HuH-7 (cell line): ENCODE measurements at places on chromosomes 6 and 20.
A peak's percentile ranks its signal among the peaks of the same experiment; 100 is the strongest.

GRCh38 chr6:150324044-150324443 lies 44.8 kb upstream of the IYD start:
- no peak for DNase-seq

- DNase-seq, result no peak
These were observed 14.4 kb upstream of the FAM217A start for GRCh38 chr6:4093288-4093687.

- no peak for DNase-seq
These were observed 9.1 kb upstream of the EFCAB8 start for GRCh38 chr20:32849577-32849976.

DNA sequence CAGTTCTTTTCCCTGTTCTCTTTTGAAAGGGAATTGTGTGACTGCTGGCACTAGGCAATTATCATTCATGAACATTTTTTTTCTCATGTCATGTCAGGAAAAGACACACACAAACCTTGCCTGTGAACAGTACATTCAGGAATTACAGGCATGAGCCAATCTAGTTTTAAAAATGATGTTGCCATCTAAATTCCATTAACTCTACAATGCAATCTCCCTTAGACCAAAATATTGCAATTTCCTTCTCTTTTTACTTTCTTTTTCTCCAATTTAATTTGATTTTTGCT lies 127.5 kb upstream of the STMND1 start:
- DNase-seq, result no peak

- DNase-seq, result no peak
These were observed 41.2 kb downstream of the TRAF3IP2 start for GRCh38 chr6:111564482-111564945.

DNA sequence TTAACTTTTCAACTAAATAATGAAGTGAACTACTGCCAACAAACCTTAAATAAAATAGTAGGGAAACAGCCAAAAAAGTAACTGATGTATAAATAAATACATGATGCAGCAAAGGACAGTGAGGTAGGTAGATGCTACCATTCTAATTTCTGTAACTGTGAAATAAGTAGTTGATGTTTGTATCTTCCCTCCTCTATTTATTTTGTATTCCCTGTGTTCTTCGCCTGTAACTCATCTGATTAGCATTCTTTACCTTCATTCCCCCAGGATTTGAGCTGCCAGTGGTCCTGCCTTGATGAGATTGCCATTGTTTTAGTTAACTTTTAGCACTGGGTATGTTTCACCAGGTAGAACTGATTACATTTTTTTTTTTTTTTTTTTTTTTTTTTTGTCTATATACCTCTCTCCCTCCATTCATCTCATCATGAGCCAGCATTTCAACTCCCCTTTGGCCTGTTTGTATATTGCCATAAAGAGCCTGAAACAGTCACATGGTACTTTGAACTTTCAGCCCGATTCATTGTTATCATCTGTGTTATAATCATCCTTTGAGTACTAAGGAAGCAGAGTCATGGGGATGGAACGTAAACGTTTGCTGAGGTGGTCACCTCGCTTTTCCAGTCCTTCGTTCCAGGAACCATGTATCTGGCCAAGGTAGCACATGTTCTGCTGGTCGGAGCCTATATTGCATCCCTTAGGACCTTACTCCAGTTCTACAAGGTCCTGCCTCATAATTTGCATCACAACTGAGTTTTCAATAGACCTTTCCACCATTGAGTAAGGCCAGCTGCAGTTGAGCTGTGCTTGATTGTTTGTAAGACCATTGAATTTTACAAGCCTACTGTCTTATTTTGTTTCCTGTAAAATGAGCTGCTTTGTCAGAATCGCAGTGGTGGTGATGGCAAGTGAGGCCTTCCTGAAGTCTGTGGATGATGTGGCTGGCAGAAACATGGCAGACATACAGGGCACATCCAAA lies 107.6 kb downstream of the JAG1 start:
- DNase-seq, result no peak

- DNase-seq, result no peak
These were observed 331.1 kb downstream of the DOK5 start for GRCh38 chr20:54806462-54806861.

- DNase-seq, result peak; percentile 32
These were observed 15.4 kb downstream of the SPINT3 start for GRCh38 chr20:45500022-45500421.

GRCh38 chr20:20791664-20792568 lies 79.5 kb upstream of the RALGAPA2 start:
- DNase-seq, result no peak

DNA sequence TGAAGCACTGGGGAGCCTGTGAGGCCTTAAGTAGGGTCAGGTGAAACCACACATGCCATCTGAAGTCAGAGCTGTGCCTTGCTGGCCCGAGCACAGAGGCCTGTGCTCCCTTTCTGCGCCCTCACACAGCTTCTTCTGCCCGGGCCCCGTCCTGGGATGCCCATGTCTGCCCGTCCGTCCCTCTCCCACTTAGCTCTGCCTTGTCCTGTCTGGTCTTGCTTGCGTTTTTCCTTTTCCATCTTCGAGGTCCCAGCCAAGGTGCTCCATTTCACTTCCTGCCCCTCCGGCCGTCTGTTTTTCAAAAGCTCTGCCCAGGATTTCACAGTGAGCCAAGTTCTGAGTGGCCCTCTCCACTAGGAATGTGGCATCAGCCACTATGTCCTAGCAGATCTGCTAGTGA lies 45.6 kb downstream of the PYGB start:
- no peak for DNase-seq

DNA sequence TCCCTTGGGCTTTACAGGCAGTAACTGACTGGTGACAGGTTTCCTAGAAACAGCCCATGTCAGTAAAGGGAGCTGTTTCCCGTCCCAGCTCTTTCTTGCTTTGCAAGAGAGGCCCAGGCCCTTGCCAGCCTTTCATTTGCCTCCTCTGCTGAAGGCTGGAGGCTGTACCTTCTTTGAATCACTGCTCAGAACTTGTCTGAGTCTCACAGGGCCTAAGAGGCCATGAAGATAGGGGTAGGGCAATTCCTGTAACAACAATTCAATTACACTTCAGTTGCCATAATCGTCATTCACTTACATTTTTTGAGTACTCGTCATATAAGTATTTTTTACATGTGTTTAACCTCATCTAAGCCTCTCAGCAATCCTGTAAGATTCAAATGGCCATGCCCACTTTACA lies 25.9 kb upstream of the MAFB start:
- DNase-seq, result no peak
